Hepatic stellate cell (primary cell): ENCODE measurements at places on chromosomes 13 and 19.

- no peak for DNase-seq
These were observed 53.7 kb downstream of the GGACT start for GRCh38 chr13:100534911-100535310.

- DNase-seq = no peak
These were observed 15.6 kb downstream of the SMIM24 start for GRCh38 chr19:3464587-3465235.

GRCh38 chr13:110116072-110116487, 190.9 kb downstream of the COL4A1 start:
- no peak for DNase-seq

- DNase-seq = no peak
These were observed 11.2 kb upstream of the PDCD2L start for GRCh38 chr19:34393031-34393430.

GRCh38 chr19:29293736-29294342, 80.9 kb upstream of the UQCRFS1 start:
- no peak for DNase-seq

GRCh38 chr13:68984688-68985319, 1122.8 kb upstream of the ATXN8OS start:
- DNase-seq = no peak

- peak; percentile 44 for DNase-seq
These were observed 100.2 kb downstream of the ENOX1 start for GRCh38 chr13:43686557-43686956.

- no peak for DNase-seq
These were observed 68.6 kb upstream of the MIR17HG start for GRCh38 chr13:91278888-91279287.

GRCh38 chr19:970695-971094, 13.4 kb upstream of the WDR18 start:
- DNase-seq = no peak

DNA sequence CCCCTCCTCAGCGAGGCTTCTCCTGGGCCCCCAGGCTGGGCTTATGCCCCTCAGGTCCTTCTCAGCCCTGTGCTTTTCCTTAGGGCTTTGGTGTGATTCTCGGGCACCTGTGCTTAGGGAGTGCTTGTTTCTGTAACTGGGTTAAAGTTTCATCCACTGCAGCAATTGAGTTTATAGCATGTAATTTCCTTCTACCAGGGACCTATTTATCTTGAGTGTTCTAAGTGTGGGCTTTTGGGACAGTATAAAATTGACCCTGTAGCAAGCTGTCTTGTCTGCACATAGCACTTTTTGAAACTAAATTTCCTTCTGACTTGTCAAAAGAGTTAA, 47.6 kb downstream of the GATAD2A start:
- no peak for DNase-seq

GRCh38 chr13:55652657-55653056, 1488.1 kb upstream of the PRR20A start:
- DNase-seq = no peak

DNA sequence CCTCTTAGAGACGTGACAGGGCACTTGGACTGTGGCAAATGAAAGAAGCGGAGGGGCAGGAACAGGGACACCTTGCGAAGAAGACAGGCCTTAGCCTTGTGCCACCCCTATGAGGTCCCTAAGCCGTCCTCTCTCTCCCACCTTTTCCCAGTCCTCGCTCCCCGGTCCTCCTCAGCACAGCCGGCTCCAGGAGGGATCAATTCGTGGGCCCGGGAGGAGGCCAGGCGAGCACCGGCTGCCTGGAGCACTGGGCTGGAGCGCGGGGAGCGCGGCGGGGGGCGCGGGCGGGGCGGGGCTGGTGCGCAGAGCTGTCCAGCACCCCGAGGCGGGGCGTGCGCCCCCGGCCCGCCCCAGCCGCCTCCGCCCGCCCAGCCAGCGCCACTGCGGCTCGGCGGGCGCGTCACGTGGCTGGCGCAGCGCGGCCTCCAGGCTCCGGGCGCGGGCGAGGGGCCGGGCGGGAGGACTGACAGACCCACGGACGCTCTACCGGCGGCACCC, at the start of gene LRP3:
Gene LRP3, plus strand, starts transcription at position 466 of the 498 bp plus-strand sequence. CDS start 456 bp downstream, outside the sequence.
- DNase-seq = no peak

DNA sequence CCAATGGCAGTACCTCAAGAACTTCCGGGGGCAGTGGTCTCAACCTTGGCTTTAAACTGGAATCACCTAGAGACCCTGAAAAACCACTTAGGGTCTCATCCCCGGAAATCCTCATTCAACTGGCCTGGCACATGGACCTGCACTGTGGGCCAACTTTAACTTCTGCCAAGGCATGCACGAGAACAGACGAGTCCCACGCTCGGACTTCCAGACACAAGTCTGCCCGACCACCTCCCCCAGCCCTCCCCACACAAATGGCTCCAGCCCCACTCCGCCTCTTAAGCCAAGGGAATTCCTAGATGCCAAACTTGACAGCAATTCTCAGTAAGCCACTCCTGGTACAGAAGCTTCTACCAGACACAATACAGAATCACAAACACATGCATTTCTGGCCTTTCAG, 114.0 kb downstream of the STK24 start:
- DNase-seq = no peak

- DNase-seq = no peak
These were observed 2.1 kb downstream of the ZNF563 start for GRCh38 chr19:12331211-12331941.

- no peak for DNase-seq
These were observed 23.4 kb downstream of the UBAC2 start for GRCh38 chr13:99224021-99224420.

DNA sequence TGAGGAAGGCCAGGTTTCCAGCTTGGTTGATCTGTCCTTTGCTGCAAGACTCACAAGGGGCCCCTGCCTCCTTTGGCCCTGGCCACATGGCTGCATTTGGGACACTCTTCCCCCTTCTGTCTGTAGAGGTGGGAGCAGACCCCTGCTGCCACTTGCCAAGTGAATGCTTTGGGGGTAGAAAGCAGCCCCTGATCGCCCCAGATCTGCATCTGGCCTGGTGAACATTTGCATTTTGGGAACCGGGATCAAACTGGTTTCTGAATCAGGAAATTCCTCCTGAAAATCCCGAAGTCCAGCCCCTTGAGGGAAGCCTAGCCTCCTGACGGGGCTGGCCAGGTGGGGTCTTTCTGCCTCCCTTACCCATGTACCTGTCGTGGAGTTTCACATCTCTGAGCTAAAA, 14.9 kb downstream of the DPF1 start:
- no peak for DNase-seq

DNA sequence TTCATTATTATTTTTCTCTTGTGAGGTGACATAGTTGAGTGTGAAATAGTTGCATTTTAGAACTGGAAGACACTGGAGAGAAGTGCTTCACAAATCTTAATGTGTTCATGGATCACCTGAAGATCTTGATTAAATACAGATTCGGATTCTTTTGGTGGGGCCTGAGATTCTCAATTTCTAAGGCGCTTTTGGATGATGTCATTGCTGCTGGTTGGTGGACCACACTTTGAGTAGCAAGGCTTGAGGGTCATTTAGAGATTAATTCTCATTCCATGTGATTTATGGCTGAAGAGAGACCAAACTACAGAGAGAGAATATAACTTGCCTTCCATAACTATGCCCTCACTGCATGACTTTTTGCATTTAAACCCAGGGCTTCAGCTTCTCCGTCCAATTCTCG, 27.2 kb downstream of the CEACAM8 start:
- no peak for DNase-seq

DNA sequence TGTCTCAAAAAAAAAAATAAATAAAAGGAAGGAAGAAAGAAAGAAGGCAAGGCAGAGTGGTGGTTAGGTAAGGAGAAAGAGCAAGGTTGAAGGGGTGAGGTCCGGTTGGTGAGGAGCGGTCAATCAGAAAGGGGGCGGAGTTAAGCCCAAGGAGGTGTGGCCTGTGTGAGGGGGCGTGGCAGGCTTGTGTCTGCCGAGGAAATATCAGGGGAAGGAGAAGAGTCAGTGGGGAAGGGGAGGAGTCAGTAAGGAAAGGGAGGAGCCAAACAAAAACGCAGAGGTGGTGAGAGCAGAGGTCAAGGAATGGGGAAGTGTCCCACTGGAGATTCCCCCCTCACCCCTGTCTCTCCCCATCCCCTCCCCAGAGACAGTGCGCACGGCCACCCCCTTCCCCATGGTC, 5.9 kb downstream of the CACNG7 start:
- DNase-seq = no peak

DNA sequence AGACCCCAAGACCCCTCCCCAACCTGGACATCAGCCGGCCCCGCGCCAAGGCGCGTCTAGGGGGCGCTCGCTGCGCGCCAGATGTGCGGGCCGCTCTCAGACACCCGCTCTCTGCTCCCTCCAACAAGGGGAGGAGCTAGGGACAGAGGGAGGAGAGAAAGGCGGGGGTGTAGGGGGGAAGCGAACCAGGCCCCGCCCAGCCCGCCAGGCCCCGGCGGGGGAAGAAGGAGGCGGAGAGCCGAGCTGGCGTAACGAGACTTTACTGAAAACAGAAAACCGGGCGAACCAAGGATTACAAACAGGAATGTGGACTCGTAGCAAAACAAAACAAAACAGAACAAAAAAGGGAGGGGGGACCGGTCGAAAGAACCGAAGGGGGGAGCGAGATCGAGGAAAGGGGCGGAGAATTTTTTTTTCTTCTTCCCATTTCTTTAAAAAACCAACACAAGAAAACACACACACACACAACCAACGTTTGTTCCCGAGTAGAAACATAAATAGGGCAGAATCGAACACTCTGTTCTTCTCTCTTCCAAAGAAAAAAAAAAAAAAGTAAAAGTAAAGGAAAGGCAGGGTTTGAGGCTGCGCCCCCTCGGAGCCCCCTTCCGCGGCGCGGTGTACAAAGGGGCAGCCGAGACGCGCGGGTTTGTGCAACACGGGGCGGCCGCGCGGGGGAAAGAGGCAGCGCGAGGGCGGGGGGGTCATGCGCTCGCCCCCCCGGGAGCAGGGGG, 1.7 kb downstream of the JUND start:
- peak; percentile 92 for DNase-seq

- DNase-seq = no peak
These were observed 17.6 kb downstream of the CEBPG start for GRCh38 chr19:33390908-33391630.

GRCh38 chr13:26168237-26168814, 53.8 kb downstream of the RNF6 start:
- DNase-seq = no peak

DNA sequence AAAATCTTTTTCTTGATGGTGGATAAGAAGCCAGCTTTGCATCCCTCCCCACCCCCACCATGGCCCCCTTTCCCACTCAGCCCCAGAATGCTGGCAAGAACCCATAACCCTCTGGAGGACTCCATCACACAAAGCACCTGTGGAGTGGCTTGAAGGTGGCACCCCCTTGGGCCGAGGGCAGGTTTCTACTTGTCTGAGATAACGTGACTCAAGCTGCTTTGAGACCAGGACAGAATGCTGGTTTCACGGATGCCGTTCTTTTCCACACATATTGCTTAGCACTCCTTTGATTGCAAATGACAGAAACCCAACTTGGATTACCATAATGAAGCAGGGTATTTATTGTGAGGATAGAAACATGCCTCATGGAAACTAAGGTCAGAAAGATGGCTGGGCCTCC, 82.2 kb downstream of the LACC1 start:
- DNase-seq = no peak

DNA sequence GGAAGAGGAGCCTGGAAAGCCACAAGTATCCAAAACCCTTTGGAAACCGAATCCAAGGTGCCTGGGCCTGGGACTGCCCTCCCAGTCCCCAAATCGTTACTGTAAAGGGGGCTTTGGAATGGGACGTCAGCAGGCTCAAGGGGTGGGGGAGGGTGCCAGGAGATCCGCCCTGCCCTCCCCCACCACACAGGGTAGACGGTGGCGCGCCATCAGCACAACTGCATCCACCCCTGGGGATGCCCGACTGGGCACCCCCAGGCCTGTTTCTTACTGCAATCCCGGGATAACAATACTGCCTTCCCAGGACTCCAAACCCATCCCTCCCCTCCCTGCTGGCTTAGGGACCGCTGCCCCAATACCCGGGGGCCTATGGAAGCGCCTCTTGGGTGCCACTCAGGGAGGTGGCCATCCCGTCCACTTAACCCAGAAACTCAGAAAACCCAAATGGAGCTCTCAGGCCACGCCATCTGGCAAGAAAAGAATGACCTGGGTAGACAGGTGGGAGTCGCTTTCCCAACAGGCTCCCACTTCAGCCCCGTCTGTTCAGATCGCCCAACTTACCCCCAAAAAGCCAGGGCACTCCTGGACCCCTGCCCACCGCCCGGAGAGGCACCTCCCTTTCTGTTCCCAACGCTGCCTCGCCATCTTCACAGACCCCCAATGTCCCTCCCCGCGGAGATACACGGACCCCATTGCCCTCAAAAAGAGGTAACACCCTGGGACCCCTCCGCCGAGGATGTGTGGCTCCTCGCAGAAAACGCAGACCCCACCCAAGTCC, 2.4 kb downstream of the KLF16 start:
- DNase-seq = no peak

- no peak for DNase-seq
These were observed 49.2 kb upstream of the PCCA start for GRCh38 chr13:100039740-100040139.

GRCh38 chr13:24033527-24034302, 126.8 kb upstream of the SPATA13 start:
- peak; percentile 66 for DNase-seq

- peak; percentile 92 for DNase-seq
These were observed 18.4 kb upstream of the TUBGCP3 start for GRCh38 chr13:112606109-112607001.

DNA sequence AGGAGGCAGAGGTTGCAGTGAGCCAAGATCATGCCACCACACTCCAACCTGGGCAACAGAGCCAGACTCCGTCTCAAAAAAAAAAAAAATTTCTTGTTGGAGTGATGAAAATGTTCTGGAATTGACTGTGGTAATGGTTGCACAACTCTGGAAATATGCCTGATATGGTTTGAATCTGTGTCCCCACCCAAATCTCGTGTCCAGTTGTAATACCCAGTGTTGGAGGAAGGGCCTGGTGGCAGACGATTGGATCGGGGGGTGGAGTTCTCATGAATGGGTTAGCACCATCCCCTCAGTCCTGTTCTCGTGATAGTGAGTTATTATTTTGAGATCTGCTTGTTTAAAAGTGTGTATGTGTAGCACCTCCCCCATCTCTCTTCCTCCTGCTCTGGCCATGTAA, 41.1 kb upstream of the MAP3K10 start:
- no peak for DNase-seq

DNA sequence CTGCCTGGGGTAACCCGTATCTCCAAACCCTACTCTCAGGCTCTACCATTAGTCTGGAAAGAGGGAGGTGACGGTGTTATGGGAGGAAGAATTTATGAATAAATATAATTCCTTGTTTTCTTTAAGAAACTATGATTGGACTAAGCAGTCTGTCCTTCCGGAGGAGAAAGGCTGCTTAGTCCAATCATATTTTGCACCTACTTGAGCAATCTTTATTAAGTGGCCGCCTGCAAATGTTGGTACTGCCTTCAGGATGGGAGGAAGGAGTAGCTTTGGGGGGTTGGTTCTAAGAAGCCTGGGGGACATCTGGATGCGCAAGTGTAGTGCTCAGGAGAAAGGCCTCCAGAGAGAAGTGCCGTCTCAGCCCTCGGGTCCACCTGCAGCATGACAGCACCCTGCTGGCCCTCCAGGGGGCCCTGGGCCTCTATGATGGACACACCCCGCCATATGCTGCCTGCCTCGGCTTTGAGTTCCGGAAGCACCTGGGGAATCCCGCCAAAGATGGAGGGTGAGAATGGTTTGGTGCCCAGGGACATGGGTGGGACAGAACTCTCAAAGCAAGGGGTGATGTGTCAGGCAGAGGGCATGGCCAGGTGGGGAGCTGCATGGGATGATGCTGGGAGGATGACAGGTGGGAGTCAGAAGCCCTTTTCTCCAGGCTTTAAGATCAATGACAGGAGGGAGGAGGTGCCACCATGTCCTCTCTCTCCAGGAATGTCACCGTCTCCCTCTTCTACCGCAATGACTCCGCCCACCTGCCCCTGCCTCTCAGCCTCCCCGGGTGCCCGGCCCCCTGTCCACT, 4.1 kb downstream of the ACP4 start:
- DNase-seq = no peak
